ENCODE measurements at places on chromosomes 2 and 18.
A peak's percentile ranks its signal among the peaks of the same experiment; 100 is the strongest.

DNA sequence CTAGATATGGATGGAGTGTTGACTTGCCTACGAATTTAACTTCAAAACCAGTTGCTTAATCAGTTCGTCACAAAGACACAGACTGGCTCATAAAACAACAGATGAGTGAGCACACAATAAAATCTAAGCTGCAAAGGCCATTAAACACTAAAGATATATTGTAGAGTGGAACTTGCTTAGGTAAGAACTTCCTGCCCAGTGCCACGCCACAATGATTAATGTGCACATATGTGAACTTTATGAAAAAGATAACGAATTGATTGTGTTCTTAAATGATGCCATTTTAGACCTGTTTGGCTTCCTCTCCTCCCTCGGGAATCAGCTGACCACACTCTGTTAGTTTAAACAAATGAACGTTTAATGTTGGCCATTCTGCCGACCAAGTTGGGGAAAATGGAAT lies 2031.3 kb upstream of the CELF4 start:
- DNase-seq, result no peak

DNA sequence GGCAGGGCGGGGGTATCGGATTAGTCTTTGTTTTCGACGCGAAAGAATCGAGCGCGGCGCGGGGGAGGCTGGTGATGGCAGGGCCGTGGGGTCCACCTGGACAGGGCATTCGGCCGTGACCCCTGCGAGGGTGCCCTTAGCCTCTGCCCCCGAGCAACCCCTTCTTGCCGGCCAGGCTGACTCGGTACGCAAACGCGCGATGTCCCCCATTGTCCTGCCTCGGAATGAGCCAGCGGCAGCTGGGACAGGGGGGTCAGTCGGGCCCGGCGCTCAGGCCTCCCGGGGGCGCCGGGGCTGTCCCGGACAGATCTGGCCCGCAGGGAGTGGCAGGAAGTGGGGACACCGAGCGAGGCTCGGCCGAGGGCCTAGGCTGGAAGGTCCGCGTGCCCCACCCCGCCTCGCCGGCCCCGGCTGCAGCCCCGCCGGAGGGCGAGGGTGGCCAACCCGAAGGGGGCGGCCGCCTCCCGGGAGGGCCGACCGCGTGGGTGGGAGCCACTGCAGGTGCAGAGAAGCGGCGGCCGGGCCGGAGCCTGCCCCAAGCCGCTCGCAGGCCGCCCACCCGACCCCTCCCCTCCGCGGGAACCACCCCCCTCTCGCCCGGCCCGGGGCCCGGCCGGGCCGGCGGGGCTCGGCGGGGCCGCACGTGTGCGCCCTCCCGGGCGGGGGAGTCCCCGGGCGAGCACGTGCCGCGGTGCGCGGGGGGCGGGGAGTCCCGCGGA lies at the start of gene TET3:
TSS of gene TET3 (plus strand) at position 708 of the 719 bp plus-strand sequence. CDS start 1,494 bp downstream, outside the sequence.
- DNase-seq, result no peak

- DNase-seq, result peak; percentile 27
Observed at GRCh38 chr2:184339966-184340365, 258.4 kb upstream of the ZNF804A start.

GRCh38 chr2:66553370-66553769 lies 118.4 kb downstream of the MEIS1 start:
- no peak for DNase-seq

DNA sequence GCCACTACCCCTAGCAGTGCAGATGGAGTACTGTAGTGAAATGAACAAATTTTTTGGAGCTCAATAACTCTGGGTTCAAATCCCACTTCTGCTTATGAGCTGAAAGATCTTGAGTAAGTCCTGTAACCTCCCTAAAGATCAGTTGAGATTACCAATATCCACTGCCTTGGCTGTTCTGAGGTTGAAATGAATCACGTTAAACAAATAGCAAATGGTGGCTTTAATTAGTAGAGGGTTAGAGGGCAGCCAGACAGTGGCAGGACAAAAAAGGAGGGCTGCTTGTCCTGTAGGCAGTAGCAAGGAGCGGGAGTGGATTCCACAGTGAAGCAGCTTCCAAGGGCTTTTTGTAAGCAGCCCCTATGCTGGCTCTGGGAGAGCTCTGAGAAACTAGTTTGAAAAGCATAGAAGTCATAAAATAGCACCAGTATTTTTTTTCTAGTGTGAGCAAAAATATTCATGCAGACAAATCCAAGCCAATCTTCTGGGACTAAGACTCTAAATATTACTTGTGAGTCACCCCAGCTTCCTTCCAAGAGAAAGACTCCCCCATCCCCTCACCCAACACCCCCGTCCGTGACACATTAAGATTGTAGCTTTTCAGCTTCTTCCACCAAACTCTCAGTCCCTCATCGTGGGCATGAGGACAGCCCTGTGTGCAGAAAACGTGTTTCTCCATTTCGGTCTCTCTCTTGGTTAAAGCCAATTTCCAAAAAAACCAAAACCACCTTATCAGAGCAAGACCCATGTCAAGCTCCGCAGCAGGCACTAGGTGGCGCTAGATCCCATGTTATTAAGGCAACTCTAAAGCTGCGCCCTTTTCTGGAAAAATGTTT lies 123.5 kb upstream of the LGALSL start:
- DNase-seq, result peak; percentile 88

- DNase-seq, result no peak
Observed at GRCh38 chr2:6578416-6578815, 287.3 kb downstream of the CMPK2 start.

- no peak for DNase-seq
Observed at GRCh38 chr2:46094689-46095088, 202.5 kb upstream of the EPAS1 start.

DNA sequence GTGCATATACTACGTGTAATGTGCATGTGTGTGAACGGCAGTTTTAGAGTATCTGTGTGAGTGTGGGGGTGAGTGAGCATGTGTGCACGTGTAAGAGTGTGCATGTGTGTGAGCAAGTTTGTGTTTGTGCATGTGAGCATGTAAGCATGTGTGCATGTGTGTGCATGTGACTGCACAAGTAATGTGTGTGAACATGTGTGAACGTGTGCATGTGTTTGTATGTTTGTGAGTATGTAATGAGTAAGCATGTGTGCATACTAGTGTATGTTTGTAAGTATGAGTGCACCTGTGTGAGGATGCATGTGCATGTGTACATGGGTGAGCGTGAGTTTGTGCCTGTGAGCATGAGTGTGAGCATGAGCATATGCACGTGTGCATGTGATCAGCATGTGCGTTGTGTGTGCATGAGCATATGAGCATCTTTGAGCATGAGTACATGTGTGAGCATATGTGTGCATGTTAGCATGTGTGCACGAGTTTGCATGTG lies 90.7 kb downstream of the ZNF516 start:
- DNase-seq, result no peak

GRCh38 chr18:27497246-27497645 lies 312.1 kb upstream of the CHST9 start:
- DNase-seq, result no peak

DNA sequence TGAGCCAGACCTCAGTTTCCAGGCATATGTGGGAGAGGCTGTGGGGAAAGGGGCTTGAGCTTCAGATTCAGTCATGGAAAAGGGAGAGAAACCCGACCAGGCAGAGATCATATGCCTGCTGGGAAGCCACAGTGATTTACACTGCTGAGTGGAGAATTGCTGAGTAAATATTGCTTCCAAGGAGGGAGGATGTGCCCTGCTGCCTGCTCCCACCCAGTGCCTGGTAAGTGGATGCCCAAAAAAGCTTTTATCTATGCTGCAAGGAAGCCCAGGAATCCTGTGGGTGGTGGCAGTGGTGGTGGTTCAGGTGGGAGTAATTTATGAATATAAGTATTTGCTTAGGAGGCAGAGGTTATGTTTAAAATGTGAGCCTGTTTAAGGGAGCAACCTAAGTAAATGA lies 39.5 kb downstream of the INO80C start:
- DNase-seq, result peak; percentile 32
